ENCODE measurements at places on chromosomes 1 and 21. TPM values are rescaled to one million over a fixed set of nuclear protein-coding genes. Genes with fewer than 3 reads are reported as not detected.
A peak's percentile ranks its signal among the peaks of the same experiment; 100 is the strongest.

DNA sequence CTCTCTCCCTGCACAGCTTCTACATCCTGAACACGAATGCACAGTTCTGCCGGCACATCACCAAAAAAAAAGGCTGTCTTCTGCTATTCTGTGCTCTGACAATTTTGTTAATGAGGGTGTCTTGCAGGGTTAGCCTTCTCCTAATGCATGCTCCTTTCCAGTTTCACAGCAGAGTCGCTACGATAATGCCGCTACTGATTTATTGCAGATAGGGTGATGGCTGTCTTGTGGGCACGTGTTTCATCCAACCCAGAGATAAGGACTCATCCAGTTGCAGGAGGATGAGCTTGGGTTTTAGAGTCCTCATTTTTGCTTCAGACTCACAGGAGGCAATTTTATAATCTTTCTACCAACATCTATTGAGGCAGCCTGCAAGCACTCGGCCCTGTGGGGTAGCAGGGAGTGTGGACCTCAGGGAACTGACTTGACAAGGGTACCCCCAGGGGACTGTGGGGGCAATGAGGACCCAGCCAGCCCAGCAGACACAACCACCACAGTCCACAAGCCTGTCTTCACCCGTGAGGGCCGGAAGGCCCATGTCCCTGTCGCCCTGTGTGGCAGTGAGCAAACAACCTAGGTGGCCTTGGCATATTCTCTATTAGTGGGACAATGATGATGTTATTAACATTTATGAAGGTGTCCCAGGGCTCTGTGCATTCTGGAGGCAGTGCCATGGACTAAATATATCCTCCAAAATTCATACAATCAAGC lies 15.4 kb upstream of the UTS2 start:
- no peak for DNase-seq

DNA sequence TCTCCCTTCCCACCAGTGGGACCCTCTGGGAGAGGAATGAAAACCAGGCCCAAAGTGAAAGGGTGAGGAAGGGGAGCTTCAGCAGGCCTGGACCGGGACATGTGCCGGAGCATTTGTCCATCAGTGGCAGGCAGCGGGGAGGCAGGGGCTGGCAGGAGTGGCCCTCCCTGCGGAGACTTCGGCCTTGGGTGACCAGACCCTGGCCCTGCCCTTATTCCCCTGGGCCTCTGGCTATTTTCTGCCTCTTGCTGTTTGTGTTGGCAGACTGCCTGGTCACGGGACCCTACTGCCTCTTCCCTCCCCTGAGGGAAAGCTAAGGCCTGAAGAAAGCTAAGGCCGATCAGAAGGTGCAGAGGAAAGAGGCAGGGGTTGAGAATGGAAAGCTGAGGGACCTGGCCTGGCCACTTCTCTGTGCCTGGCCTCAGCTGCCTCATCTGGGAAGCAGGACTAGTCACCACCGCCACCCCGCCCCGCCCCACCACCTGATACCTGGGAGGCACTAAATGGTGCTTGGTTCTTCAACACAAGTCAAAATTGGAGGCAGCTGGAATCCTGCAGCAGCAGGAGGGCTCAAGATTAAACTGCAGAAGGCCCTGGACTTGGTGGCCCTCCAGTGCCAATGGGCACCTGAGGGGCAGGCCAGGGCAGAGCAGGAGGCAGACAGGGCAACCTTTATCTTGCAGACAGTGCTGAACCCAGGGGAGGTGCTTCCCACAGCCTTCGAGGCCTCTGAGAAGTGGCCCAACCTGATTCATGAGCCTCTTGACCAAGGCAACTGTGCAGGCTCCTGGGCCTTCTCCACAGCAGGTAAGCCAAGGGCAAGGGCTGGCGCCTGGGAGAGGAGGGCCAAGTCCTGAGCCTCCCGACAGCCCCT lies 7.9 kb downstream of the TINAGL1 start:
- peak; percentile 80 for DNase-seq

DNA sequence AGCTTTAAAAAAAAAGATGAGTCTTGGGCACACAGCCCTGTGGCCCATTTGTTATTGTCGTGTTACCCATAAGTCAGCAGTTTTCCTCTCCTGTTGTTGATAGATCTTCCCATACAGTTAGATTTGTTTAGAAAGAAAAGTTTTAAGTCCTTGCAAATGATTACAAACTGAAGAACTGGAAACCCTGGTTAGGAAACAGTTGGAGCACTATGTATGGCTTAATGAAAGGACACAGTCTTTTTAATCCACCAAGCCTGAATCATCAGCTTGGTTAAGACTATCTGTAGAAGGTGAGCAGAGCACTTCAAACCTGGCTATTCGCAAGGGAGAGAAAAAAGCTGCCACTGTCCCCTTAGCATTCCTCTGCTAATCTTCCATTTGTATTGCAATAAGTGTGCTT lies 241.0 kb downstream of the DISC1 start:
- DNase-seq: no peak

DNA sequence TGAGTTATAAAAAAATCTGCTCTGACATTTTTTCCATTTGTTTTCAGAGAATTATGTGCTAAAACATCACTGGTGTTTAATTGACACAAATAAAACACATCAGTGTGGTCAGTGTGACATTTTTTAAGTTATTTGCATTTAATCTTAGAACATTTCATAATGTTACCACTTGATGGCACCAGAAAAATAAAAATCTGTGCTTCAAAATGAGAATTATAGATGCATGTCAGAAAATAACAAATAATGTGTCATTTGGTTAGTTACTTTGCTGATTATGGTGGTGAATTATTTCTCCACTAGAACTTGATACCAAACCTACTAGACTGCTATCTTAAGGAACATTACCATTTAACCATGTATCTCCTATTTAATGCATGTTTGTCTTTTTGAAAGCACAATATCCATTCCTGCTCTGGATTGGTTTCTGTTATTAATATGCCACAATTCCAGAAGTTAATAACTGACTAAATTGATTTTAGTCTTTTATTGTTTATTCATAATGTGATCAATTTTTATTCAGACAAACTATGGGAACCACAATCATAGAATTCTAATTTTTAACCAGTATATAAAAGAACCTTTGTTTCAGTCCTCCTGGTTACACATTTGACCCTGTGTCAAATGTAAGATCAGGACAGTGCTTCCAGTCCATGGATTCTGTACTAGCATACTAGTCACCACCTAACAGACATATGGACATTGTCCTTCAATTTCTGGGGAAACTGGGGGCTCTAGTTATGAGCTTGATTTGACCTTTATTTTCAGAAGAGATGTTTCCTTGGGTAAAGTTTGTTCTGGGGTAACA lies 81.0 kb downstream of the RPS6KC1 start:
- DNase-seq: no peak

DNA sequence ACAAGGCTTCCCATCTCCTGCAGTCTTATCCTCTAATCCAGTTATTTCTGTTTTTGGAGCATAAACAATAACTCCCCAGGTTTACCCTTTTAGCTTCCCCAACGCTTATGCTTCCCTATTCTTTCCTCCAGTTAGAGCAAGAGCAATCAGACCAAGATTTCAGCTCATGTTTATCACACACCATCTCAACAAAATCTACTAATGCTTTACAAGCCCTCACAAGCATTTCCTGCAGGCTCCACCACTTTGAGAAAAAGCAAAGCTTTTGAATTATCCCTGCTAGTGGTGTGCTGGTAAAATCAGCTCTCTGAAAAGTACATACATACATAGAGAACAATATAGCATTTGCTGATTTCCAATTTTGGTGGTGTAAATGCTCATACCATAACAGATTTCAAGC lies 92.9 kb downstream of the EDEM3 start:
- no peak for DNase-seq

DNA sequence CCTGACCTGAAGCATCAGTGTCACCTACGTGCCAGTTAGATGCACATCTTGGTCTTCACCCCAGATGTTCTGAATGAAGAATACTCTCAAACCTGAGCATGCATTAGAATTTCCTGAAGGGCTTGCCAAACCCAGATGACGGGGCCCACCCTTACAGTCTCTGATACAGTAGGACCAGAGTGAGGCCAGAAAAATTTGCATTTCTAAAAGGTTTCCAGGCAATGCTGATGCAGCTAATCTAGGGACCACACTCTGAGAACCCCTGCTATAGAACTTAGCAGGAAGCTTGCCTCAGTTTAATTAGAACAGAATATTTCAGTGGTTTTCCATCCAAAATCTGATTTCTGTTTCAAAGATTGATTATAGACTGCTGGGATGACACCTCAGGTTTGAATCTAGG lies 9.9 kb upstream of the CTBS start:
- no peak for DNase-seq

- DNase-seq: peak; percentile 98
These were observed at the start of gene DUSP23 for GRCh38 chr1:159780583-159781582. Gene DUSP23, plus strand, starts transcription at chr1:159780962. Its CDS starts 139 bp downstream, at chr1:159781101.

DNA sequence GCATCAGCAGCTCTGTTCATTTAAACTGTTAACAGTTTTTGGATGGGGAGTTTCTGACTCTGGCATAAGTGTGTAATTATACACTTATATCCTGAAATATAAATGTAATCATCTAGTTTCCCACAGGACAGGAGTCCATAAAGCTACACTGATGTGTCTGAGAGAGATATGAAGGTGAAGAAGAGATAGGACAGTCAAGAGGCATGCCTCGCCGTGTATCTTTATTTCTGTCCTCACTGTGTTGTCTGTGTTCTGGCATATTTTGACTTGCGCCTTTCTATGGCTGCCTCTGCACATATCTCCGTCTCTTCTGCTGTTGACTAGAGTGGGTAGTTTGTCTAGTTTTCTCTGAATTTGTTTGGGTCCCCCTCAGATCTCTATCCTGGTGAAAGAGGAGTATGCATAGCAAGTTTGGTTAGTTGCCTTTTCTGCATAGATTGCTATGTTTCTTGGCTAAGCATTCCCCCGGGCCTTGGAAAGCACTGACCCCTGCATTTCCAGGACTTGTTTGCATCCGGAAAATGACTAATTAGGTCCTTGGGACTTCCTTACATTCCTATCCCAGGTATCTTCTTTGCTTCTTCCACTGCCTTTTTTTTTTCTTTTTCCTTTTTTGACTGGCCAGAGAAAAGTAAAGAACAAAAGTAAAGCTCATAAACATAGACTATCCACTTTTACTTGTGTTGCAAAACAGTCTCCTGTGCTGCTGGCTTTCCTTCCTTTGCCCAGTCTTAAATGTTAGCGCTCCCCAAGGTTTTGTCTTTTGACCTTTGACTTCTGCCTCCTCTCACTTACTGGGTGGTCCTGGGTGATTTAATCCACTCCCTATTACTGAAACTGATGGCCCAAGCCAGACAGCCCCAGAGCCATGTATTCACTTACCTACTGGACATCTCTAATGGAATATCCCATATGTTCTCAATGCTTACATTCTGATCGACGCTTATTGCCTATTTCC lies 27.6 kb upstream of the CNN3 start:
- DNase-seq: no peak

DNA sequence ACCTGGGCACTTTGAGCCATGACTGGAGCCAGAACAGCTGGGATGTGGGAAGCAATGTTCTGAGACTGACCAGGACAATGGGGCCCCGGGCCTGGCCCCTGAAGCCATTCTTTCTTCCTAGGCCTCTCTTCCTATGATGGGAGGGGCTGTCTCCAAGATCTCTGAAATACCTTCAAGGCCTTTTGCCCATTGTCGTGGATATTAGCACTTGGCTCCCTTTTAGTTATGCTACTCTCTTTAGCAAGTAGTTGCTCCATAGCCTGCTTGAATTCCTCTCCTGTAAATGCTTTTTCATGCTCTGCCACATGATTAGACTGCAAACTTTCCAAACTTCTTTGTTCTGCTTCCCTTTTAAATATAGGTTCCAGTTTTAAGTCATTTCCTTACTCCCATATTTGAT lies 262.9 kb upstream of the CACYBP start:
- DNase-seq: no peak

LRP8 gene
- total RNA-seq: 2.4 TPM

CD53 gene
- total RNA-seq: 40.0 TPM

GJB4 gene
- not detected for total RNA-seq

GLMP gene
- total RNA-seq: 39.0 TPM

SLAMF1 gene
- total RNA-seq: 0.71 TPM

SHISA4 gene
- 37.7 TPM for total RNA-seq

CFHR3 gene
- 0.94 TPM for total RNA-seq

KCNJ10 gene
- total RNA-seq: 23.7 TPM

C8A gene
- total RNA-seq: not detected

BARHL2 gene
- total RNA-seq: not detected

All from sciatic nerve (tissue), 2 donors.